Bone marrow (tissue), 2 donors: ENCODE measurements at places on chromosomes 5 and 9.

GRCh38 chr5:142934051-142934762 is 164.0 kb downstream of the ARHGAP26 start:
- DNase-seq: no peak

DNA sequence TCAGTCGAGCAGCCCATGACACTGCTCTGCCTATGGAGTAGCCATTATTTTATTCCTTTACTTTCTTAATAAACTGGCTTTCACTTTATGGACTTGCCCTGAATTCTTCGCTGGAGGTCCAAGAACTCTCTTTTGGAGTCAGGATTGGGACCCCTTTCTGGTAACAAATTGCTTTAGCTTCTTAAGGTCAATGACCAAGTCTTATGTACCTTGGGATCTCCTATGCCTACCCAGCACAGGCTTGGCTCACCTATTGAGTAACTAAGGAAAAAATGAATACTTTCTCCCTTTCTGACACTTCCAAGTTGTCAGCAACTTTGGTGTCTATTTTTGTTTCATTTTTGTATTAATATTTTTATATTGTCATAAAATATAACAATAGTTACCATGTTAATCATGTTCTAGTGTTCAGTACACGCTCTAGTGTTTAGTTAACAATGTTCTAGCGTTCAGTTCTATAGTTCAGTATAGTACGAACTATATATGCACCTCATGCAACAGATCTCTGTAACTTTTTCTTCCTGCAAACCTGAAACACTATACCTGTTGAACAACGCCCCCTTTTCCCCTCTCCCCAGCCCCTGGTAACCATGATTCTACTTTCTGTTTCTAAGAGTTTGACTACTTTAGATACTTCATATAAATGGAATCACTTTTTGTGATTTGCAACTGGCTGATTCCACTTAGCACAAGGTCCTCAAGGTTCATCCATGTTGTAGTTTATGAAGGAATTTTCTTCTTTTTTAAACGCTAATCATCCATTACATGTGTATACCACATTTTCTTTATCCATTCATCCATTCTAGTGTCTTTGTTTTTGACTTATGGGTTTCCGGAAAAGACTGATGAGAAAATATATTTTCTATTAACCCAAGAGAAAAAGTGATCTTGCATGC is 1.8 kb upstream of the RHOBTB3 start:
- no peak for DNase-seq

DNA sequence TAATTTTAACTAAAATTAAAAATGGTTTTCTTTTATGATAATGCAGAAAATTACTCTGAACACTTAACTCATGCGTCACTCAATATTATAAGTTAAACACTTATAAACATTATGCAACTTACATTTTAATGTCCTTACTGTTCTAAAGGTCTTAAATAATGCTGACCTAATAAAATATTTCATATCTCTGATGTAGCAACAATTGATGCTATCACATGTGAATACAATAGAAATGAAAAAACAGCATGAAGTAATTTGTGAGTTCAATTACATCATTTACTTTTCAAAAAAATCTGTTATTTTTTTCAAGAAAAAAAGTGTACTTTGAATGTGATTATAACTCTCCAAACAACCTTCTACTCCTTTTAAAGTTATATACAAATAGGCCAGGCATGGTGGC is 26.4 kb upstream of the REEP5 start:
- DNase-seq: no peak

GRCh38 chr5:132001647-132002561 is 9.6 kb downstream of the ACSL6 start:
- DNase-seq: no peak

DNA sequence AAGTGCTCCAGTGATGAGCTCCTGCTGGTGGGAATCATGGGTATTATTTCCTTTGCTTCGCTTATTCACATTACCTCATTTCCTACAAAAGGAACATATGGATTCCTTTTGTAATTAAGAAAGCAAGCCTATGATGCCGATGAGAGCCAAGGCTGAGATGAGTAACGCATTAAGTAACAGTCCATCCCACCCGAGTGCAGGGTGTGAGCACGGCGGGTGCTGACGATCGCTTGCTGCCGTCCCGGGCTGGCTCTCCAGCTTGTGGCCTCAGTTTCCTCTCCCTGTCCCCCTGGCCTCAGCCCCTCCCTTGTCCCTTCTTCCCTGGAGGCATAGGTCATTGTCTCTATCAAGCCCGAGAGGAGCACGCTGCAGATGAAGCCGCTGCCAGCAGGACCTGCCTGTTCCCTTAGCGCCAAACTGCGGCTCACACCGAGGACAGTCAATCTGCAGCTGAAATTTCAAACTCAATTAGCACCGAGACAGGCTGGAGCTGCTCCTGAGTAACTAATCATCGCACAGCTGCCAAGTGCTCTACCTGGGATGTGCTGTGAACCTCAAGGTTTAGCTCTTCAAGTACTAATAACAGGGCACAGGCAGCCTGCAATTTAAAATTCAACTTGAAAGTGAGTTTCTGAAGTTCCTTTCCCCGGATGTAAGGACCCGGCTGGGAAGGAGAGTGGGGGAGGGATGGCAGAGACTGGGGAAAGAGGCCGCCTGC is 115.2 kb upstream of the RAPGEF1 start:
- no peak for DNase-seq

- no peak for DNase-seq
Measured at GRCh38 chr5:17379100-17379951, 118.7 kb upstream of the TAF11L2 start.

- no peak for DNase-seq
Measured at GRCh38 chr9:27431543-27432147, 92.4 kb upstream of the IFNK start.

DNA sequence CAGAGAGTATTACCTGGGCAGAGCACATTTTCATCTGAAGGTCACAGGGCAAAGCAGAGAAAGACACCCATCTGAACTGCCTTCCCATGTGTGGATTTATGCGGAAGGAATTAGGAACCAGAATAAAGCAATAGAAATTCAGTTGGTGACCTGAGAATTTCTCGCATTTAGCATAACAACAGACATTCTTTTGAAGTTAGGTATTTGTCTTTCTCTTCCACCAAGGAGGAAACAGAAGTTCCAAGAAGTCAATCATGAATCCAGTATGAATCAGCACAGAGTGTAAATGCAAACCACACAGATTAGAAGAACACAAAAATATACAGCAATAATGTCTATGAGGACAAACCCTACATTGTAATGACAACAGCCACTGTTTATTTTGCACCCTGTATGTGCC is 515.2 kb upstream of the BRINP1 start:
- no peak for DNase-seq

GRCh38 chr9:14417237-14417636 is 103.3 kb upstream of the NFIB start:
- no peak for DNase-seq

- DNase-seq: no peak
Measured at GRCh38 chr5:178538741-178539229, 51.4 kb downstream of the COL23A1 start.

DNA sequence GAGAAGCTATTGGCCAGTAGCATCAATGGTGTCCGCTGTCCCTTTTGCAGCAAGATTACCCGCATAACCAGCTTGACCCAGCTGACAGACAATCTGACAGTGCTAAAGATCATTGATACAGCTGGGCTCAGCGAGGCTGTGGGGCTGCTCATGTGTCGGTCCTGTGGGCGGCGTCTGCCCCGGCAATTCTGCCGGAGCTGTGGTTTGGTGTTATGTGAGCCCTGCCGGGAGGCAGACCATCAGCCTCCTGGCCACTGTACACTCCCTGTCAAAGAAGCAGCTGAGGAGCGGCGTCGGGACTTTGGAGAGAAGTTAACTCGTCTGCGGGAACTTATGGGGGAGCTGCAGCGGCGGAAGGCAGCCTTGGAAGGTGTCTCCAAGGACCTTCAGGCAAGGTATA is 10.8 kb downstream of the TRIM32 start:
- no peak for DNase-seq

DNA sequence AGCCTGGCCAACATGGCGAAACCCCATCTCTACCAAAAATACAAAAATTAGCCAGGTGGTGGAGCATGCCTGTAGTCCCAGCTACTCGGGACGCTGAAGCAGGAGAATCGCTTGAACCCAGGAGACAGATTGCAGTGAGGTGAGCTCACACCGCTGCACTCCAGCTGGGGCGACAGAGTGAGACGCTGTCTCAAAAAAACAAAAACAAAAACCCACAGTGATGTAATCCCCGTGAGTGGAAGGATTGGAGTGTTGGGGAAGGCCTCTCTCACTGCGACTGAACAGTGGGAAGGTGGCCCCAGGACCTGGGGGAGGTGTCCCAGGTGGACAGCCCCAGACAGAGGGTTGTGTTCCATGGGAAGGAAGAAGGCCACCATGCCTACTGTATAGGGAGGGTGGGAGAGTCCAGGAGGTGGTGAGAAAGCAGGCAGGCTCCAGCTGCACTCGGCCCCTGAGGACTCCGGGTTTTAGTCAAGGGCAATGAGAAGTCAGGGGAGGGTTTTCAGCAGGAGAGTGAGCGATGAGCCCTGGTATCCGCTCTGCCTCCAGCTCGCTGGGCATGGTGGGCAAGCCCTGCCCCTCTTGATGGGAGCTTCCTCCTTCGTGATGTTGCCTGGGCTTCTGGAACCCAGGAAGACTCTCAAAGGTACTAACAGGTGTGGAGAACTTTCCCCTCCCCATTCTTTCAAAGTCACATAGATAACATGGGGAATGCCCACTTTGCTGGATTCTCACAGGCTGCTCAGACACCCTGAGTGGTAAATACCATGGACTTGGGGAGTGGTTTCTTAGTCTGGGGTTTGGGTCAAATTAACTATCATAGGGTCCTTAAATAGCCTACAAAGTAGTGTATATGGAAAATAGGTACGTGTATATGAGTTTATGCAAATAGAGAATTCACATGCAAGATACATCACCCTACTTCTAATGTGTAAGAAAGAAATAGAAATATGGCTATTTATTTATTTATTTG is 74.7 kb downstream of the PPARGC1B start:
- DNase-seq: no peak

- no peak for DNase-seq
Measured at GRCh38 chr9:118693645-118694044, 675.6 kb downstream of the BRINP1 start.

- DNase-seq: no peak
Measured at GRCh38 chr9:127132375-127132774, 9.9 kb upstream of the ANGPTL2 start.

- DNase-seq: no peak
Measured at GRCh38 chr9:75105019-75105540, 16.8 kb downstream of the OSTF1 start.

DNA sequence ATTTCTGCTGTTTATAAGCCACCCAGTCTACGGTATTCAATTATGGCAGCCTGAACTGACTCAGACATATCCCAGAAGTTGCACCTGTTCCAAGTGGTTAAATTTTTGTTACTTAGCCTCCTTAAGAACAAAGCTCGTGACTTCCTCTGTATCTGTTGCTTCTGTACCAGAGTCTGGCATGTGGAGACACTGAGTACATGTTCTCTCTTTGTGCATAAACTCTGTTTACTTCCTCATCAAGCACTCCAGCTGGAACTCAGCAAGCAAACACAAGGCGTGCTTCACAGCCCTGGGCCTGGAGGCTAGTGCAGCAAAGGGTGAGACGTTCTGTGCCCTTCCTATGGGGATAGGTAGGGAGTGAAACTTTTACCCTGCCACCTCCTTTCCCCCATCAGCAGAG is 19.0 kb downstream of the C9orf152 start:
- DNase-seq: no peak

- DNase-seq: no peak
Measured at GRCh38 chr5:93279296-93279963, 301.6 kb downstream of the NR2F1-AS1 start.

- no peak for DNase-seq
Measured at GRCh38 chr5:178419196-178419595, 171.0 kb downstream of the COL23A1 start.

GRCh38 chr5:161432798-161433197 is 113.7 kb downstream of the GABRB2 start:
- no peak for DNase-seq

DNA sequence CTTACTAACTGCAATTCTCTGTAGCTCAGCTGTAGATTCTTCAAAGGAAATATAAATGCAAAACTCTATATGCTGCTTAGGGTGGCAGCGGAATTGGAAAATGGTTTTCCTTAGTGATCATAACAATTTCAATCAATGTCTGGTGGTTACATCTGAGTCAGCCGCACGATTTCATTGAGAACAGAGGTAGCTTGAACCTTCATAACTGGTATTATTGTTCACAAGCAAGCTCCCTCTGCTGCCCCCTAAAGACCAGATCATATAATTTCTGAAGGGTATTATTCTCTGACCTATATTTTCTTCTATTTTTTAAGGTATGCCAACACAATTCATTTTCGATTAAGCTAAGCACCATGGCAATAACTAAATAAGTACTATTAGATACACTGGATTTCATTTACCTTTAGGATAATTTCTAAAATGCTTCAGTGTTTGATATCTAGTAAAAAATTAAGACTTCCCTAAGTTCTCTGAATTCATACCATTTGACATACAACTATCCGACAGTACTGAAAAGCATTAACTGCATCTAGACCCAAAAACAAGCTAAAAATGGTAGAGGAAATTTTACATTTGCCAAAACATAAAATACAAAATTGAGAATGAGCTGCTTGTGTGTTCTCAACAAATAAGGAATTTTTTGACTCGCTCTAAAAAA is 181.1 kb upstream of the SPEF2 start:
- no peak for DNase-seq
